Activated T-cell treated with anti-CD3 and anti-CD28 coated beads, Interleukin-2, amount 50 U/mL, for 4 hours (primary cell): ENCODE measurements at places on chromosomes 2 and 18. TPM values are rescaled to one million over a fixed set of nuclear protein-coding genes. Genes with fewer than 3 reads are reported as not detected.

DNA sequence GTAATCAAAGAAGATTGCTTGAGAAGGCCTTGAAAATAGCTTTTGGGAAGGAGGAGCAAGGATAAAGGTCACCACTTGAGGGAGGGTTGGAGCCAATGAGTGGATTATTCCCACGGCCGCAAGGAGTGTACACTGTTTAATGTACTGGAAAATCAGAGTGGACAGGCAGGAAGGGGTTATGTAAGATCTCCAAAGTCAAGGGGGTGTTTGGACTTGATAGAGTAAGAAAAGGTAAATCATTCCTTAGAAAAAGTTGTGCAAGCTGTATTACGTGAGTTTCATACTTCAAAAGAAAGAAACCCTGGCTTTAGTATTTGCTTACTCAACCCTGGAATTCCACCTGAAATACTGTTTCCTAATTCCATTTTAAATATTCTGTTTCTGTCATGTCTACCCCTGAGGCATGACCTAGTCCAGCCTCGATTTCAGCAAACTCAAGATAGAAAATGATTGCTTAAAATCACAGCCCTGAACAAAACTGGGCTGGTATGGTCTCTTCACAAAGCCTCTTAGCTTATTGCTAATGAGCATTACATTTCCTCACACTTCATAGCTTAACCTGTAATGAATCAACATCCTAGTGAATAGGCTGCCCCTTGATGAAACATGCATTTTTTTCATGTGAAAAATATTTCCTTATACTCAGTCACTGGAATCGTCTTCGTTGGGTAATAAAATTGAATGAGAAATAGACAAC is 1.1 kb downstream of the MREG start:
- no peak for DNase-seq

- no peak for DNase-seq
Measured at GRCh38 chr18:55121397-55122170, 162.3 kb upstream of the CCDC68 start.

GRCh38 chr2:225233234-225233633 is 166.3 kb upstream of the NYAP2 start:
- DNase-seq = no peak

DNA sequence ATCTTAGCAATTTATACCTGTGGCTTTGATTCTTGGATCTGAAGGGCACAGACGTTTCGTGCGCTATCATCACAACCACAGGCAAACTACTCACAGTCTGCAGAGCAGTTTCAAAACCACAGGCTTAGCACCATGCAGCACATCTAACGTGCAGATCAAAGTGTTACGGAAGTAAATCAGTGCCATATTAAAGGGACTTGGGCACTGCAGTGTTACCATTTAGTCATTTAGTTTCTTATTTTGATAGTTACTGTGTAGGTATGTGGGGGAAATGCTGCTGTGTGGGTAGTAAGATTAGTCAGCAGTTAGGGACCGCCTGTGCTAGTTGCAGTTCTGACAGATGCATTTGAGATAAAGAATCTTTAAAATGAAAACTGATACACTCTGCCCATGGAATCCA is 384.0 kb downstream of the NBAS start:
- peak; percentile 47 for DNase-seq

DNA sequence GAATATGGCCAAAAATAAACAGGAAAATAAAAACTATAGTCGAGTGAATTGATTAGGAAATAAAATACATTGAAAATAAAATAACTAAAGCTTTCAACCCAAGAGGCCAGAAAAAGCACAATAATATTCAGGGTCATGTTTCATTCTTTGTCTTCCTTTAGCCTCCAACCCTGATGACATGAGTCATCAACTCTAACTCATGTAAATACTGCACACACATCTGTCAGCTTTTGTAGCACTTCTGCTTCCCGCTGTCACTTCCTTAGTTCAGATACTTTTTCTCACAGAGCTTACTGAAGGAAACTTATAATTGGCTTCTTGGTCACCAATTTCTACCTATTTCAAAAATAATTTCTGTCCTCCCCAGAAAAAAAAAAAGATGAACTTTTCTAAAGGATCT is 112.8 kb downstream of the UPP2 start:
- DNase-seq = no peak

DNA sequence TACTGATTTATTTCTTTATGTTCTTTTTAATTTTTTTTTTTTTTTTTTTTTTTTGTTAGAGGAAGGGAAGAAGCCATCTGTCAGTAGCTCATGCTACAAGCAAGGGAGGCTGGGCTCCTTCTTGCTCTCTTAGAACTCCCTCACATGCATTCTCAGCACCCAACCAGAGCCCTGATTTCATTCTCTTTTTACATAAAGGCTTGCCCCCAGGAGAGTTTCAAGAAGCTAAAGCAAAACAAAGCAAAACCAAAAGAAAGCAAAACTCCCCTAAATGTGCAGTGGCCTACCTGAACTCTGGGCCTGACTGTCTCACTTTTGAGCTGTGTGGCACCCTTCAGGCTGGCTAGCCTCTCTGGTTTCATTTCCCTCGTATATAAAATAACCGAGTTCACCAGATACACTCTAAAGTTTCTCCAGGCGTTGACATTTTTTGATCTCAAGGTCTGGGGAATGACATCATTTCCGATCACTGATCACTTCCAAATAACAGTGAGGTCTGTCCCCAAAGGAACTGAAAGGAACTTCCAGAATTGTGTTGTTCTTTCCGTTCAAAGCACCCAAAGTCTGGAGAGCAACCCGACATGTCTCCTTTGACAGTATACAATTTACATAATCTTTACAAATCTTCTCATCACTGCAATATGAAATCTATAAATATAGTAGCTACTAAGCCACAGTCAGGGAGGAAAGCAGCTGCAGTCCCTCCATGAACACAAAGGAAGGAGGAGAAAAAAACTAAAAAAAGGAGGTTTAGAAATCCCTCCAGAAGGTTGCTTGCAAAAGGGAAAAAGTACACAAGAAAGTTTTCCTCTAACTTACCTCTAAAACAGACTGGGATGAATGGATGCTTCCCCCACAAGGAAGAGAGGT is 145.6 kb upstream of the NCK2 start:
- DNase-seq = no peak

DNA sequence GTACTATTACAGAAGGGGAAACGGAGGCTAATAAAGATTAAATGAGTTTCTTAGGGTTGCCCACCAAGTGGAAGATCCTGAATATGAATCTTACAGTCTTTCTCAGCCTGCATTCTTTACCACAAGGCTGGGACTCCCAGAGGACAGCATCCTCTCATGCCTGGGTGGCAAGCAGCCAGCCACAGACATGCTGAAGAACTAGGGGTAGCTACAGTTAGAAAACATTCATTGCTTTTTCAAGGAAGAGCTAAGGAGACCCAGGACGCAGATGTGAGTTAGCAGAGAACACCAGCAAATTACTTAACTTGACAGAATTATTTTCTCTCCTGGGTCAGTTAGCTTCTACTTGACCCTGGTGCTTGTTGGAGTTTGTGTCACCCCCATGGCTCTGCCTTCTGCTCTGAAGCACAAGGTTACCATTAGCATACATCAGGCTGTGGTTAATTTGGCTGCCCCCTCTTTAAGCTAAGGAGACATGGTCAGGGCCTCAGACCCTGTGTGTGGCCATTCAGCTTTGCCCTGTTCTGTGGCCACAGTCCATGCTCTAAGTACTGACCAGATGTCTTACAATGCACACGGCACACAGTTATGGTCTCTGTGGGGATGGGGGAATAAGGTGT is 132.3 kb upstream of the TNP1 start:
- DNase-seq = no peak

GRCh38 chr18:54203914-54204313 is 20.6 kb downstream of the MBD2 start:
- no peak for DNase-seq

DNA sequence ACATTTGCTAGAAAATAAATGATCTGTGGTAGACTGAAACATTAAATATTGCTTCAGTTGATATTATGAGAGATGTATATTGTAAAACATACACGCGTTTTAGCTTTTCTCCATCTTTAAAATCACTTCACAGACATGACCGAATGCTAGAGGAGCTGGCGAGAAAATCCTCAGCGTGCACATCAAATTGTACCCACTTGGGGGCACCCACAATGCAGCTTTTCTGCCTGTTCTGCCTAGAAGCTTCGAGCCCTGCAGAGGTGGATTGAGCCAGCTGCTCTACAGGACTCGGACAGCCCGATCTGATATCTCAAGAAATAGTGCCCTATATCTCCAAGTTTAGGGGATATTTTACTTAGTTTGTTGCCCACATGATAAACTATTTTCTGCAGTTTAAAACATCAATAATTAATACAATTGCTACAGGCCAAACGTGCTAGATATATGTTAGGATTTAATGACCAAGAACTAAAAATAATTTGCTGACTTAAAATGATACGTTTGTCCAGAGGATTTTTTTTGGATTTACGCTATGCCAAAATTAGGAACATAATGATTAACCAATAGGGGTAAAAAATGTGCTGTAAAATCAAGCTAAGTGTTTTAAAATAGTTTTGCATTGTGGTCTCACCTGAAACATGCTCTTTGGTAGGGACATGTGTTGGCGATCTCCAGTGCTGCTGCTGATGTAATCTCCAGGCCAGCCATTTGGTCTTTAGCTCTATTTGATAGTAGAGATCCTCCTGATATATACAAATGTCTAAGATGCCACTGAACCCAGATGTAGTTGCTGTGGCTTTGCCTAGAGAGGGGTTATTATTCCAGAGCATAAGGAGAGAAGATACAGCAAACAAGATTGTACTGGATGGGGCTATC is 22.3 kb upstream of the ATP5MC3 start:
- DNase-seq = peak; percentile 29

- no peak for DNase-seq
Measured at GRCh38 chr2:218920504-218920903, 39.0 kb upstream of the CDK5R2 start.

Gene IGFBP5
- total RNA-seq = 2.7 TPM

Gene POTEI
- total RNA-seq = not detected

Gene FBLN7
- total RNA-seq = 24.3 TPM

Gene WNT10A
- 2.7 TPM for total RNA-seq

Gene EVX2
- total RNA-seq = not detected
